ENCODE measurements at places on chromosomes 11 and 22.

- no peak for DNase-seq
Measured at GRCh38 chr22:48459259-48459658, 1368.4 kb downstream of the BRD1 start.

DNA sequence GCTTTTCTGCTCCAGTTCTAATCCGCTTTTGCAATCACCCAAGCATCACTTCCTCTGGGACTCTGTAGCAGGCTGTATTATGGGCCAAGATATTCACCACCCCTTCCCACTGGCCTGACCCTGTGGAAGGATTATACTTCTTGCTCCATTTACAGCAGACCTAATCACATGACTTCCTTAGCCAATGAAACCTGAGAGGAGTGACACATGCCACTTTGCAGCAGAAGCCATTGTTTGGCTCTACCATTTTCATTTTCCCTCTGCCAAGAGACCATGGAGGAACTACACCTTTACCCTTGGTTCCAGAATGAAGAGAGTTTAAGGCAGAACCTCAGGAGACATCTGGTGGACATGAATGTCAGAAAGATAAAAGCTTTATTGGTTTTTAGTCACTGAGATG, 134.9 kb upstream of the HSD17B12 start:
- no peak for DNase-seq

GRCh38 chr11:35791088-35791958, 128.7 kb downstream of the TRIM44 start:
- DNase-seq = no peak

GRCh38 chr11:17412488-17413180, 24.2 kb upstream of the KCNJ11 start:
- DNase-seq = no peak

GRCh38 chr11:128394431-128395089, 192.8 kb downstream of the ETS1 start:
- DNase-seq = no peak

GRCh38 chr22:38570779-38571364, 889 bp upstream of the DMC1 start:
- no peak for DNase-seq

DNA sequence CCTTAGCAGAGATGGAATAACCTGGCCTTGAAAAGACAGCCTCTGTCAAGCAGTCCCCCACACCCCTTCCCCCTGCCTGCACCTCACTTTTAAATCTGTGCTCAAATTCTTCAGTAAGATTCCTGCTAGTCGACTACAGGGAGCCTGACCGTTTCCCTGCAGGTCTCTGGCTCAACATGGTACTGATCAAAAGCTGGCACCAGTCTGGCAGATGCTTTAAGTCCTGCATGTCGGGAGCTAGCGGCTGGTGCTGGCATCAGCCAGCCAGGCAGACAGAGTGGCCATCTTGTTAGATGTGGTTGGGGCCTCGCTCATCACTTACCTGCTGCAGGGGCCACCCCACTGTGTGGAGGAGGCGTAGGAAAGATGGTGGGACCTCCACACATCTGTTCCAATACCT, 204.4 kb upstream of the SORL1-AS1 start:
- no peak for DNase-seq

DNA sequence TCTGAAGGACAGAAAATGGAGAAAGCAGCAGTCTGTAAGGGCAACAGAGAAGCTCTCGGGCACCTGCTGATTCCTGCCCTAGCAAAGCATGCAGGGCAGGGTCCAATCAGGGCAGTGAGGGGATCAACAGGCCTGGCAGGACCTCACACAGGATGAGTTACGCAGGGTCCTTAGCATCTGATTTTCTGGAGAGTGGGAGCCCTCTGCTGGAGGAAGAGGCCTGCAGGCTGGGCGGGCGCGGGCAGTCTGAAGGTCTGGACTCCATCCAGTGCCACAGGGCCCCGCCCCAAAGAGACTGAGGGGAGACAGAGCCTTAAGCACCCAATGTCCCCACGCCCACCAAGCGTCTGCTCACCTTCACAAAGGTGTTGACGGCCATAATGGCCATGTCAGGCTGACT, 28.9 kb downstream of the AP1B1 start:
- DNase-seq = peak; percentile 1

DNA sequence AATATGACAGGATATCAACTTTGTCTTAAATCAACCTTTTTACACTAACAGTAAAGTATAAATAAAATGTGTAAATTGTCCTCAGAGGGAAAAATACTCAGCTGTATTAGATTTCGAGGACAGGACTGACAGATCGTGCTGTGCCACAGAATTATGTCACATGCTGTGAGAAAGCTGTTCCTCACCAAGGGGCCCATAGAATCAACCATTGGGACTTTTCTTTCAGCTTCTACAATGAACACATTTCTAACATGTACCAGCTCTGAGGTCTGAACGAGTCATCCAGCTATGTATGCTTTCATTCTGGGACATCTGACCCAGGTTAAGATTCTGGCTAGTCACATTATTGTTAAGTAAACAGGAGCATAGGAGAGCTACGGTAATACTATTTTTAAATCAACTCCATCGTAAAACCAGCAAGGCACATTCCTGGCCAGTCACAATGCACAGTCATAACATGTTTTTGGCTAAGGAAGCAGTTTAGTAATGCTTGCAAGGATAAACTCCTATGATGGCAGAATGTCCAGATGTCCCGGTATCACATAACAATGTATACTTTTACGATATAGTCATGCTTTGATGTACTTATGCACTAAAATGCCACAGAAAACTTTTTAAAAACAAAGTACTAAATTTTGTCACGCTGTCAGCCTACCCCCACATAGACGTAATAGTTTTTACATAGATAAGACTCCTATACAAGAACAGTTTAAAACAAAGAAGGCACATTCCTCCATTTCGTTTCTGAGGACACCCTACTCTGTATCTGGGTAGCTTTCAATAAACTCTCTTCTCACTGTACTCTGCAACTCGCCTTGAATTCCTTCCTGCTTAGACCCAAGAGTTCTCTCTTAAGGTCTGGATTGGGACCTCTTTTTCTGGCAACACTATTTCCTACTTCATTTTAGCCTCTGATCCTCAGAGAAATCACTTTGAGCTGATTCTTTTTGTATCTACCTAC, 27.4 kb downstream of the ZNF214 start:
- no peak for DNase-seq

DNA sequence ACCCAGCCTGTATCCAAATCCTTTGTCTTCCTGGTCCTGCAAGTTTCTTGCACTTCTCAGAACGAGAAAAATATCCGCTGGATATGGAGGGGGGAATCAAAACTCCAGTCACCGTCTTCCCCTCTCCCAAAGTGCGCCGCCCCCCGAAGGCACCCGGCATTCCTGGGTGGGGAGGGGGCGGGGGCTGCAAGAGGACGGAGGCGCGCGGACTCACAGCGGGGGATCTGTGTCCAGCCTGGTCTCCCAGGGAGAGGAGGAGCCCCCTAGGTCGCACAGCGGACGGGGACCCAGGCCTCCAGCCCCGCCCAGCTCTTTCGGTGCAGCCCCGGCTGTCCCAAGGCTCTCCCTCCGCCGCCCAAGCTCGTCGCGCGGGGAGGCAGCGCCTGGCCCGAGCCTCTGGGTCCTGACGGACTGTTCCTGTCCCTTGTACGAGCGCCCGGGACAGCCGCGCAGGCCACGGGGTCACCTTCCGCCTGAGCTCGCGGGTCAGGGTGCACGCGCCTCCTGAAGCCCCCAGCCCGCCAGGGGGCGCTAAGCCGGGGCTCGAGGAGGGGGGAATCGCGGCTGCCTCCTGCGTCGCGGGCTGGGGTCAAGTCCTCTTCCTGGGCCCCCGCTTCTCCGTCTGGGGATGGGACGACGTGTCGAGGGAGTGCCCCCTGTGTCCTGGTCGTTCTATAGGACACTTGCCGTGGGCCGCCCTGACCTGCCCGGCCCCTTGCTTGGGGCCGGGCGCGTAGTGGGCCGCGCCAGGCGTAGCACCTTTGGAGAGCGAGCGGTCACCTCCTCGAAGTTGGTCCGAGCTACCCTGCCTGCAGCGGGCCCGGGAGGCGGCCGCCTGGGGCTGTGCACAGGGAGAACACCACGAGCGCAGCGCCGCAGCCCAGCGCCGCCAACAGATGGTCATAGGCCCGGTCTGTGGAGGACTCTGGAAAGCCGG, 2.4 kb upstream of the WNT11 start:
- no peak for DNase-seq

DNA sequence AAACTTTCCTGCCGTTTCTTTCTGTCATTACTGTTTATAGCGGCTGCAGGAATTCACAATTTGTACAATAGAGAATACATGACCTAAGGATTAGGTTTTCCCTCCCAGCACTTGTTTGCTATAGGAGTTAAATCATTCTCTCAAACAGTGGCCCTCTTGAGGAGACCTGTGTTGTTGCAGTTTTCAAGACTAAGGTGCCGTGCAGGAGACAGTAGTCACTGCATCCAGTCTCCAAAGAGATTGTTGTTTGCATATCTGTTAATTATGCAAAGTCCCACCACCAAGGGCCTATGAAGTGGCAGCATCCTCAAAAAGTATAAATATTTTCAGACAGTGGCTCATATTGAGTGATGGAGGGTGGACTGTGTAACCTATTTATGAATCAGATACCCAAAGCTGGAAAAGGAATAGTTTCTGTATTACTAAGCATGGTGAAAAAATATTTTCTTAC, 2.3 kb downstream of the PRSS23 start:
- no peak for DNase-seq

- DNase-seq = no peak
Measured at GRCh38 chr22:41870786-41871185, 37.9 kb downstream of the SREBF2 start.

GRCh38 chr11:111550258-111550657, 9.7 kb downstream of the LAYN start:
- no peak for DNase-seq

DNA sequence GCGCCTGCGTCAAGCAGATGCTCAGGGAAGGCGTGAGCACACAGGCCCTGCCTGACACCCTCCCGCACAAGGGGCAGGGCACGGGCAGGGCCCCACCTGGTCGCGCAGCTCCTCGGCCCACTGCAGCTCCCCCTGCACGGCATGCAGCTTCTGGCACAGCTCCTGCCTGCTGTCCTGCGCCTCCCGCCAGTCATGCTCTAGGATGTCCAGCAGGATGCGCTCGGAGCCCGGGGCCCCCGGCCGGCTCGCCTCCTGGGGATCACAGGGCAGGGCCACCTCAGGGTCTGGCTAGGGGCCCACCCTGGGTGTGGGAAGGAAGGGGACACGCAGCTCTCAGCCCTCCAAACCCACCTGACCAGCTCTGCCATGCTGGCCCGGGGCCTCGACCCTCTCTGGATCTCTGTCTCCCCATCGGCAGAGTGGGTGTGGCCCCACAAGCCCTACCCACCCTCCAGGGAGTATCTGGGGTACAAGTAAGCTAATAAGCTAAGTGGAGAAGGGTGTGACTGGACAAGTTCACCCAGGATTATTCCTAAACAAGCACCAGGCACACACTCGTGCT, 10.7 kb downstream of the CARD10 start:
- DNase-seq = no peak

DNA sequence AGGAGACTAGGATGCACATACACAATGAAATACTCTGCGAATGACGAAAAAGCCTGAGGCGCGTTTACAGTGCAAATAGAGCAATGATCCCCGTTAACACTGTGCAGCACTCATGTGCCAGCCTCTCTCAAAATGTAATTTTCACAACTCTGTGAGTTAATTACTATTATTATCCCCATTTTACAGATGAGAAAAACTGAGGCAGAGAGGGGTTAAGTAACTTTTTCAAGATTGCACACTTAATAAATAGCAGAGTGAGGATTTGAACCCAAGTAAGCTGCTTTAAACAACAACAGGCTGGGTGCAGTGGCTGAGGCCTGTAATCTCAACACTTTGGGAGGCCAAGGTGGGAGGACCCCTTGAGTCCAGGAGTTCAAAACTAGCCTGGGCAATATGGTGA, 21.6 kb upstream of the SYT12 start:
- no peak for DNase-seq

DNA sequence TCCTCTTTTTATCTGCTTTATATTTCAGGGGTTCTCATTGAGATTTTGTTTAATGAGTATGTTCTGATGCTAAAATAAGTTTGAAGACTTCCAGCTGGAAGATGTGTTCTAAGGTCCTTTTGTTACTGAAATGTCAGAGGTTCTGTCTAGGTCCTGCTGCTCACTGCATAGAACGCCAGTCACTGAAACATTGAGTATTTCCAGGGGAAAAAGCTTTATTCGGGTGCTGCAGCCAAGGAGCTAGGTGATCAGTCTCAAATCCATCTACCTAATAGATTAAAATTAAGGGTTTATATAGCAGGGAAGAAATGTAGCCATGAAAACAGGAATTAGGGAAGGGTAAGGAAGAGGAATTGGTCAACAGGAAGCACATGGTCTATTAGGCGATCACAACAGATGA, 19.7 kb downstream of the SVIP start:
- no peak for DNase-seq

DNA sequence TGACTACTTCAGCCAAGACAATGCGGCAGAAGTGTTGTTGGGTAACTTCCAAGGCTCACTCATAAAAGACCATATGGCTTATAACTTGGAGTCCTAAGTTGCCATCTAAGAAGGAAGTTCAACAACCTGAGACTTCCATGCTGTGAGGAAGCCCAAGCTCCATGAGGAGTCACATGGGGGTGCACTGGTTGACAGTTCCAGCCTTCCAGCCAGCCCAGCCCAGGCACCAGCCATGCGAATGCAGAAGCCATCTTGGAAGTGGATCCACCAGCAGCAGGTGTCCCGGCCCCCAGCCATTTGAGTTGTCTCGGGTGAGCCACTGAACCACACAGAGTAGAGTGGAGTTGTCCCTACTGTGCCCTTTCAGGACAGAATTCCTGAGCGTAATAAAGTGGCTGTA, 32.8 kb upstream of the WNT7B start:
- no peak for DNase-seq

- DNase-seq = no peak
Measured at GRCh38 chr11:57514538-57515331, 767 bp downstream of the SLC43A1 start.

DNA sequence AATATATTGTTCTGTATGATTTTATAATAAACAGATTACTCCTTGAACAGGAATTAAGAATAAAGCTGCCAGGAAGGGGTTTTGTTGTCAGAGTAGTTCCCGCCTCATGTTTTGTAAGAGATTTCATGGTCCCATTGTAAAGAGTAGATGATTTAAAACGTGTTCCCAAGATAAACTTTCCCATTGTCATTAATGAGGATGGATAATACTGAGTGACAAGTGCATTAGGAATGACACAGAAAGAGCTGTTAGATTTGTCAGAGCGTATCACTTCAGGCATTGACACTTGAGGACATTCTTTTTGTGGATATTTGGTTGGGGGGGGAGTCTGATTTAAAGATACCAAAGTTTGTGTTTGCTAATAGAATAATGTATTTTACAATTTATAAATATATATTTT, 147.0 kb downstream of the PAX6 start:
- DNase-seq = no peak

GRCh38 chr22:21444701-21445436, 22.3 kb upstream of the TMEM191C start:
- no peak for DNase-seq

GRCh38 chr11:66885950-66886440, 29.1 kb downstream of the LRFN4 start:
- DNase-seq = no peak

GRCh38 chr11:794013-794765, 3.9 kb downstream of the SLC25A22 start:
- DNase-seq = no peak

- DNase-seq = no peak
Measured at GRCh38 chr11:116454951-116455350, 317.8 kb downstream of the BUD13 start.
